NCI-H524 (cell line): ENCODE measurements at places on chromosomes 3 and 15.
A peak's percentile ranks its signal among the peaks of the same experiment; 100 is the strongest.

- no peak for DNase-seq
Measured at GRCh38 chr3:105865016-105865623, 3.7 kb downstream of the CBLB start.

DNA sequence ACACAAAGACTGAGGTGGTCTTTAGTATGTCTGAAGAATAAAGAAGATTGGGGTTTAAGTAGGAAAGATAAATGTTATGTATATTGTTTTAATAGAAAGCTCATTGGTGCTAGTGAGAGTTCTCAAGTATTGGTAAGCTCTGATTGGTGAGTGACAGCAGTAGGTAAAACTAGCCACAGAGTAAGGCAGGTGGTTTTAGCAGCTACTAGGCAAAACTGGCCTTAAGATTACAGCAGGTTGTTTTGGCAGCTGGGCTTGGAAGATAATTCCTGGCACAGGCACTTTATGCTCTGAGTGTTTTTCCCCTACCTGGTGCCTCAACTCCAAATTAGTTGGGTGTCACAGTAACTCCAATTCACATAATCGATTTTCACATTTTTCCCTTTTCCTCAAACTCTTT is 66.3 kb downstream of the STAG1 start:
- DNase-seq, result no peak

GRCh38 chr3:75171630-75172230 is 492.4 kb upstream of the FRG2C start:
- no peak for DNase-seq

DNA sequence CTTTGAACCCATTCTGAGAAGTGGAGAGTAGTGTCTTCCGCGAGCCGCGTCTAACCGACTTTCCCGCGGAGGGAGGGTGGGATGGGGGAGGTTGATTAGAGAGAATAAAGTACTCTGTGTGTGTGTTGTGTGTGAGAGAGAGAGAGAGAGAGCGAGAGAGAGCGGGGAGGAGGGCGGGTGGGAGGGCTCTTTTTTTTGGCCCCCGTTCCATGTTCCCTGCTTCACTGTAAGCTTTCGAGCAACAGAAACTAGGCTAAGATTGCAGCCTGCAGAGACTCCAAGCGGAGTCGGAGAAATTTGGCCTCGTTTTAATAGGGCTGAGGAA is 1.6 kb upstream of the MEIS2 start:
- peak; percentile 61 for DNase-seq
